ENCODE measurements at places on chromosomes 2 and 18. TPM values are rescaled to one million over a fixed set of nuclear protein-coding genes. Genes with fewer than 3 reads are reported as not detected.

DNA sequence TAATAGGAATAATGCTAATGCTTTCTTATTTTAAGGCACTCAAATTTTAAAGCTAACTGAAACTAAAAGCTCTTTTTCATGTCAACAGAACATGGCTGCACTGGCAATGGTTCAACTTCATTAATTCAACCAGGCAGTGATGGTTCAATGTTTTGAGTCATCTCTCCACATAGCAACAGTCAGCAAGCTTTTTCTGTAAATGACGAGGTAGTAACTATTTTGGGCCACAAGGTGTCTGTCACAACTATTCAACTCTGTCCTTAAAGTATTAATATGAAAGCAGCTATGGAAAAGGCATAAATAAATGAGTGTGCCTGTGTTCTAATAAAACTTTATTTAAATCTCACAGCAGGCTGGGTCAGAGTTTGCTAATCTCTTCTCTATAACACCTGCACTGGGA, 1425.6 kb upstream of the PIK3C3 start:
- DNase-seq = no peak

DNA sequence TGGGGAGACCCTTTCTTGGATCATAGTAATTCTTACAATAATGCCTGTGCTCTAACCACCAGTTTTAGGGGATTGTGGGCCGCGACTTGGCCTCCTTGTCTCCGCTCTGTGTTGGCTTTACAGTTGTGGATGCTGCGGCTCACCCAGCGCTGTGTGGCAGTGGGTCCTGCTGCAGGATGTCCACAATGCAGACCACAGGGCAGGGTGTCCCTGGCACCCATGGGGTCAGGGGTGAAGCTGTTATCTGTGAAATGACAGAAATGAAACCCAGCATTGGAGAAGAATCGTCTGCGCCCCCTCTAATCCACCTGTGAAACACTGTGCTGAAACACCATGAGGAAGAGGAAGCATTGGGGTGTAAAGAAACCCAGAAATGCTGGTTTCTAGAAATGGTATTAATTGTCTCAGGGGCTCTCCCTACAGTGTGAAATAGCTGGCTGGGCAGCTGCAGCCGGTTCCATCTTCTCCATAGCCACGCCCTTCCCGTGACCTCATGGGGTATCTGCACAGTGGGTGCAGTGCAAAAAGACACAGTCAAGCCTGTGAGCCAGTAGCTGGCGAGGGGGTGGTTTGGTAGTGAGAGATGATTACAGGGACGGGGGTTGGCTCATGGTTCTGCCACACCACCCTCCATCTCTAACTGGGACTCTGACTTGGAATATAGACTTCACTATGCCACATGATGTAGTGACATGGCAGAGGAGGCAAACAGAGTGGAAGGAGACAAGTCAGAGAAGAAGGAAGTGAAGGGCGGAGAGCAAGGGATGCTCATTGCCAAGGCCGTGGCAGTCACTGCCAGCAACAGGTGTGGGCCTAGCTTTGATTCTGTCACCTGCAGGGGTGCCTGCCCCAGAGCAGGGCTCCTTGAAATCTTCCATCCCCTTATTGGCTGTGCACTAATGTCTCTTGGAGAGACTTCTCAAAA, 16.2 kb downstream of the INPP4A start:
- DNase-seq = no peak

CCDC150 gene
- 11.3 TPM for total RNA-seq

ASXL2 gene
- 8.7 TPM for total RNA-seq

CCDC178 gene
- not detected for total RNA-seq

CENPA gene
- total RNA-seq = 22.1 TPM
